ENCODE measurements at places on chromosomes 1 and 21.
A peak's percentile ranks its signal among the peaks of the same experiment; 100 is the strongest.

GRCh38 chr1:8276173-8276914, 41.6 kb upstream of the SLC45A1 start:
- no peaks in the 10 kb centered on the region for H3K36me3 ChIP-seq
- no peak for DNase-seq
- no peaks in the 10 kb centered on the region for H3K4me1 ChIP-seq
- H3K4me3 ChIP-seq, result no peak overlapping the region
- H3K27ac ChIP-seq, result no peak overlapping the region

DNA sequence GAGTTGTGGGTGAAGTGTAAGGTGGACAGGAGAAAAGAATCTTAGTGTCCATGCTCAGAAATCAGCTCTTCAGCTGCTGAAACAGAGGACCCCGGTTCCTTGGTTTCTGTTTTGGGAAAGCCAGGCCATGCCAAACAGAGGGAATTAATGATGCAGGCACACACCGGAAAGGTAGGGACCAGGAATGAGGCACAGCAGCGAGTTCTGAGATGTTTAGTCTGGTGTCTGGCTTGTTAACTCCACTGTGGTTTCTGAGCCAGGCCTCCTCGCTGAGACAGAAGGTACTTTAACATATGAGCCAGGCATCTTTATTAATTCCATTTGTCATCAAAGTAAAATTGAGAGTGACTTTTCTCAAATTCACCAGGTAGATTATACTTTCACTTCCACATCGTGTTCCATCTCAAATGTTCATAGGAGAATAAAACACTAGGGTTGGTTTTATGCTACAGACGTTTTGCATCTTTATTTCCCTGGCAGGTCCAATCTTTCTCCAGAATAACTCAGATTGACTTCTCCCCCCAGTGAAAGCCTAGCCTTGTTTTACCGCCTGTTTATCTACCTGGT, 23.5 kb downstream of the LRRC8D start:
- H3K4me3 ChIP-seq, result peak overlapping the region; percentile 93
- peak; percentile 55 for DNase-seq
- H3K27me3 ChIP-seq, result no peaks in the 10 kb centered on the region
- peak overlapping the region; percentile 92 for H3K27ac ChIP-seq

DNA sequence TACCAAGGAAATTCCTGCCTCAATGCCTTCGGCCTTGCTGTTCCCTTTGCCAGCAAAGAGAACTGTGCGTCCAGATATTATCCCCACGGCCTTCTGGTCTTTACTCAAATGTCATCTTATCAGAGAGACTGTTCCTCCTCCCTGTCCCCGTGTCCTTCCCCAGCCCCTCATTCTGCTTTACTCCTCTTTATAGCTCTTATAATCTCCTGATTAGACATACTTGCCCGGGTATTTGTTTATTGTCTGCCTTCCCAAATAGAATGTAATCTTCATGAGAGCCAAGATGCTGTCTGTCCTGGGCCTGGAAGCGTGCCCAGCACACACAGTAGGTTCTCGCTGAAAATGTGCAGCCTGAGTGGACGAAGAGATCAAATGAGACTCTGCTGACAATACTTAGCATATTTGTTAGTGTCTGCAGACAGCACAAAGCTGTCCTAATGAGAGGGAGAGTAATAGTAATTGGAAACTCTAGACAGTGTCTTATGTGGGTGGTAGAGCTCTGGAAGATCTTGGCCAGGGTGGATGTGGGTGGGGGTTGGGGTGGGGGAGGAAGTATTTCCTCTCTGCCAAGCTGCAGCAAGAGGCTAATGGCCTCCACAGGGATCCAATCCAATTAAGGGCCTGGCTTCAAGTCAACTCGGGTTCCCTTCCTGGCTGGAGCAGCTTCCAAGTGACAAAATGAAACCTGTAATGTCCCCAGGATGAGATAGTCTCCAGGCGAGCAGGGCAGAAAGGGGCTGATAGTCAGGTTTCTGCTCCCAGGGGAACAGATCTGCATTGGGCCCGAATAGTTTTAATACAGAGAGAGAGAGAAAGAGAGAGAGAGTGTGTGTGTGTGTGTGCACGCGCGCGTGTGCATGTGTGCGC, 9.5 kb upstream of the CLIC4 start:
- DNase-seq, result peak; percentile 52
- H3K27me3 ChIP-seq, result no peaks in the 10 kb centered on the region
- peak overlapping the region; percentile 86 for H3K27ac ChIP-seq
- H3K36me3 ChIP-seq, result no peaks in the 10 kb centered on the region
- peaks cover 15% of the 10 kb centered on the region for H3K4me1 ChIP-seq

GRCh38 chr1:240320659-240321058, 229.0 kb downstream of the FMN2 start:
- H3K4me1 ChIP-seq, result peaks cover 3% of the 10 kb centered on the region
- no peak overlapping the region for H3K4me3 ChIP-seq
- DNase-seq, result peak; percentile 18
- no peak overlapping the region for H3K27ac ChIP-seq

- peak; percentile 91 for DNase-seq
- no peak overlapping the region for H3K4me3 ChIP-seq
- no peaks in the 10 kb centered on the region for H3K36me3 ChIP-seq
- no peaks in the 10 kb centered on the region for H3K27me3 ChIP-seq
- peaks cover 11% of the 10 kb centered on the region for H3K4me1 ChIP-seq
Measured at GRCh38 chr1:162908780-162909179, 47.8 kb upstream of the CCDC190 start.

Data from IMR-90 (cell line).